8988T (cell line): ENCODE measurements at places on chromosomes 3 and 15.

GRCh38 chr15:34252545-34252944 is 27.7 kb downstream of the EMC4 start:
- no peak for DNase-seq

DNA sequence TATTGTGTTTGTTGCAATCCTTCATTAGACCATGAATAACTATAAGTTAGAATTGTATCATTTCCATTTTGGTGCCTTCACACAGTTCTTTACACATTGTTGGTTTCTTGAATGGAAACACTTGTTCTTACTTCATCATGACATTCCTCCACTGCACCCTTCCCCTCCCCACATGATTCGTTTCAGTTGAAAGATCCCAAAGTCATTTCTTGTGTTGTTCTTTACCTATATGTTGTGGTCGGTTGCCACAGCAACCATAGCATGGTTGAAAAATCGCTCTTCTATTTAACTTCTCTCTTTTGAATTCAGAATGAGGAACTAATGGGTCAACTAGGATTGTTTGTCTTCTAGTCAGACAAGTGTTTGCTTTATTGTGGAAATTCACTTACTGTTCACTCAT is 103.3 kb downstream of the IL1RAP start:
- no peak for DNase-seq

DNA sequence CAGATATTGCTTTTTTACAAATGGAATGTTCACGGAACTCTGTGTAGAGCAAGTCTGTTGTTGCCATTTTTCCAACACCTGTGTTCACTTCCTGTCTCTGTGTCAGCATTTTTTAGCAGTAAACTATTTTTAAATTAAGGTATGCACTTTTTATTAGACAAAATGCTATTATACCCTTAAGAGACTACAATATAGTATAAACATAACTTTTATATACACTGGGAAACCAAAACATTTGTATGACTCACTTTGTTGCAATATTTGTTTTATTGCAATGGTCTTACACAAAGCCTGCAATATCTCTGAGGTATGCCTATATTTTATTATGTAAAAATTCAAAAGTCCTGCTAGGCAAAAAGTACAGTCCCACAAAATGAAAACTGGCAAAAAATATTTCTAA is 39.8 kb upstream of the FGF7 start:
- no peak for DNase-seq

DNA sequence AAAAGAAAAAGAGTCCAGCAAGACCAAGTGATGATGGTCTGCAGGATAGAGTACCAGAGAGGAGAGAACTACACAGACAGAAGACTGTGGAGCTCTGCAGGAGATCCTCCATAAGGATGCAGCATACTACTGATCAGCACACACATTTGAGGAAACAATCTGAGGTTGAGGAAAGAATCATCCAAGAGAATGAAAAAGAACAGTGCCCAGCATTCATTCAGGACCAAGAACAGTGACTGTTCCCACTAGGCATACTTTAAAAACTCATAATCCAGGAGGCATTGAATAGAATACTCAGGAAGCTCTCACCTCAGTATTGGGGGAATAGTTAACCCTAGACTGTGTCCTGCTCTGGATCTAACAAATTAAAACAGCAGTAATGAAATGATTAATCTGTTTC is 54.9 kb downstream of the THSD4 start:
- no peak for DNase-seq

- DNase-seq: peak; percentile 10
These were observed 92.7 kb upstream of the OCA2 start for GRCh38 chr15:28191832-28192231.

GRCh38 chr15:74144153-74144775 is 13.9 kb downstream of the ISLR2 start:
- no peak for DNase-seq

DNA sequence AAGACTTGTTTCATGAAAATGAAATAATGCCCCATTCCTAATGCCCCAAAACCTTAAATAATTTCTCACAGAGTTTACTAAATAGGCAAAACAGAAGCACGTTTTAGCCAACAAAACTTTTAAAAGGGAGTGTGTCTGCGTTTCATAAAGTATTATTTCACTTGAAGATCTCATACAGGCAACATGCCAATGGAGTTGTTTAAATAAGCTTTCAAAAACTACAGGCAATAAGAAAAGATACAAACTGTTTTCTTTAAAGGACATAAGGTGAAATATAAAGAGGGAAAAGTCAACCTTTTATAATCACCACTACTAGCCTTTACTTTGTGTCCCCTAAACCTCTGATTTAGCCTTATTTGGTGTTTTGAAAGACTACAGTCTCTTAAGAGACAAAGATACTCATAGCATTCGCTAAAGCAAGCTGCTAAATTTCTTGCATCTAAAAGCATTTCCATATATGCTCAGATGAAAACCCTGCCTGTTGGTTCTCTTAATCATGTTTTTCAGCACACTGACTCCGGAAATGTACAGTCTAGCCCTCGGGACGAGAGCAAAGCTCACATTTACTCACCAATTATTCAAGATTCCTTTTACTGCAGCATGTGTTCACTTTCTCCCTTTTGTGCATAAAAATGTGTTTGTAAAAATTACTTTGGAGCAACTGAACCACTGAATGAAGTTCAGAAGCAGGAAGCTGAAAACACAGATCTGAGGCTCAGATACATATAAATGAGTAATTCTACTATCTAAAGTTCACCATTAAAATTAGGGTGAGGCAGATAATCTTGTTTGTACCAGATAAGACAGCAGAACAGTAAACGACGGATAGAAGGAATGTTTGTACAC is 119.0 kb downstream of the GOLIM4 start:
- DNase-seq: no peak
